ENCODE measurements at places on chromosomes 2 and 18. TPM values are rescaled to one million over a fixed set of nuclear protein-coding genes. Genes with fewer than 3 reads are reported as not detected.

DNA sequence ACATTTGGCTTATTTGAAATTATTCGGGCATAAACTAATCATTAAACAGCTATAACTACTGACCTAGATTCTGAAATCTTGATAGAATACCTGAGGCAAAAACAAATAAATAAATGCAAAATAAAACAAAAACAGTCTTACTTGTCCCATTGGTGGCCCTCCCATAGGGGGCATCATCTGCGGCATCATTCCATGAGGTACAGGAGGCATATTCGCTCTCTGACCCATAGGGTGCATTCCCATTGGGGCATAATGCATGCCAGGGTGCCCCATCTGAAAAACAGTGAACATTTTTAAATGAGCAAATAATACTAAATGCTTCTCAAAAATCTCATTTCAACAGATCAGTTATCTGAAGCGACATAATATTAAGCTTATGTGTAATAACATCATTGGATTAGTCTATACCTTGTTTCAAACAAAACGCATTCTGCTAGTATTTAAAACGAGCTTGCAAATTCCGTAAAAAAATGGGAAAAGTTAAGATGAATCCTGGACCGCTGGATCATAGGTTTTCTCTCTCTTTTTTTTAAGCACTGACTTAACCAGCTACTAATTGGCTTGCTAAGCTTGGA, 1.3 kb downstream of the PRPF40A start:
- no peak for DNase-seq

- DNase-seq = no peak
These were observed 687.3 kb upstream of the FANCL start for GRCh38 chr2:58928391-58928790.

DNA sequence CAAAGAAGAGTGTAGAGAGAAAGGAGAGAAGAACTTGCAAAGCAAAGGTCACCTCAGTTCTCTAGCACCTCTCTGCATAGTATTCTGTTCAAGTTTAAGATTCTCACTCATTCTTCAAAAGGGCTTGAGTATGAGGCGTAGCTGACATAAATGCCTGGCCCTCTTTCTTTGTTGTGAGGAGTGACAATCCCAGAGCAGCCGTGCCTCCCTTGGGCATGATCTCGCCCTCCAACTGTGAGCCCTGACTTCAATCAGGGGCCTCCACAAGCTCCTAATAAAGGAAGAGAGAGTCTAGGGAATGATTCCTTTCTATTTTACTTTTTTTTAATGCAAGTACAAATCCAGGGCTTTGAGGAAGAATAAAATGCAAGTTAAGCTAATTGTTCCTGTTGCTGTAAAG, 402.7 kb downstream of the LRP1B start:
- DNase-seq = no peak

DNA sequence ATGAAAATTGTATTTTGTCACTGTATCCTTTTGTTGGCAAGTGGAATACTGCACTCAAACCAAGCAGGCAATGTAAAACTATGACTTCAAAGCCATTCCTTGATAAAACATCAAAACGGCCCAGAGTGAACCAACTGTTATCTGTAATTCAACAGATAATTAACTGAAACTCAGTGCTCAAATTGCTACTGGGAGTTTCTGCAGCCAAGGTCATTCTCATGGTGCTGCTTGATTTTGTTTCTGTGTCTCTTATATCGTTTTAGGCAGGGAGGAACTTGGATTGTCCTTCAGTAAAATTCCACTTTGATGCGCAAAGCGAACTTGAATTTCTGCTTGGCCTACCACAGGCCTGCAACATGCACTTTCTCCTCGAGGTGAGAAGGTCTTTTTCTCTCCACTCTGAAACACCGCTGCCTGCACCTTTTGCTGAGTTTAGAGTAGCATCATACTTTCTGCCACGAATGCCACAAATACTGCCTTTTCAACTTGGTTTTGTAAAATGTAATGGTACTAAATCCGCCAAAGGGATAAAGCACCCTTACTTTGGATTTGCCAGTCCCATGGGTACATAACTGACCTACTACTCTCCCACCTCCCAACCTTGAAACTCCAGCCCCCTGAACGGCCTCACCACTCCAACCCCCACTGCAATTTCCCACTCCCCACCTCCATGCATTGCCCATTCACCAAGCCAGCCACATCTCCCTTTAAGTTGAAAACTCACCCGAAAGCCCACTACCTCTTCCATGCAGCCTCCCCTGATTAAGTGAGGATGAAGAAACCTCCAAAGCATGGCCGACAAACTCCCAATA, 204.7 kb downstream of the TGIF1 start:
- DNase-seq = no peak

GRCh38 chr2:38277245-38278116, 99.6 kb downstream of the ATL2 start:
- no peak for DNase-seq

- no peak for DNase-seq
These were observed 279.0 kb downstream of the CALCRL start for GRCh38 chr2:187168720-187169713.

DNA sequence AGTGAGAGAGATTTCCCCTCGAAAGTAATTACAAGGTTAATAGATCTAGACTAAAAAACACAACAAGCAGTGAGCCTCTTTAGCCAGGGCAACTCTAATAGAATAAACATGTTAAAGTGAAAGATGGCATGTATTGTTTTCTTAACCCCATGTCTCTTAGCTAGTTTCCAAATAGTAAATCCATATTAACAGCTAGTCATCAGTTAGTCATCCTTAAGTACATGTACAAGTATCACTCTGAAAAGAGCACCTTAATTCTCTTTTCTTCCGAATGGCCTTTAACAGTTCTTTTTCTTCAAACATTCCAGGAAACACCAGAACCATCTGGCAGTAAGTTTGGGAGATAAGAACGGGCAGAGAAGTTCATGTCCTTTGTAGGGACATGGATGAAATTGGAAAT, 1480.0 kb downstream of the LRP1B start:
- no peak for DNase-seq

Gene GNAL
- 1.1 TPM for total RNA-seq

DNA sequence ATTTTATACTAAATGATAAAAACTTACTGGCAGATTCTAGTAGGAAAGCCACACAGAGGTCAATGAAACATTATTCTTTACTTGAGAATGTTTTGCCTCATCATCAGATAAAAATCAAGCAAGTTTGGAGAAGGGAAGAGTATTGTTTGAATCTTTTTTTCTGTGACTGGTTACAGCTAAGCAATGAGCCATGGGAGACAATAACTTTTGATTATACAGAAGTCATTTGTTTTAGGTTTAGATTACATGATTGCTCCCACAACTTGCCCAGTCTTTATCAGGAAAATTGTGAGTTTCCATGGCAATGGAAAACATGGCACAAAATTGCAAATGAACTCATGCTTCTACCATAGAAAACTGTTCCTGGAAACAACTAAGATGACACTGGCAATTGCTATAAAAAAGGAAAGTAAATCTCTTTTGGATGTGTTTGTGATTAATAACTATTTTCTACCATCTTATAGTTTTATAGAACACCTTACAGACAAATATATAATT, 476.8 kb downstream of the MBD2 start:
- DNase-seq = no peak

Gene FAP
- 10.4 TPM for total RNA-seq

Gene CD8B2
- total RNA-seq = not detected

GRCh38 chr2:221204699-221205098, 367.4 kb downstream of the EPHA4 start:
- no peak for DNase-seq

GRCh38 chr2:235371018-235371417, 122.8 kb upstream of the AGAP1 start:
- no peak for DNase-seq

DNA sequence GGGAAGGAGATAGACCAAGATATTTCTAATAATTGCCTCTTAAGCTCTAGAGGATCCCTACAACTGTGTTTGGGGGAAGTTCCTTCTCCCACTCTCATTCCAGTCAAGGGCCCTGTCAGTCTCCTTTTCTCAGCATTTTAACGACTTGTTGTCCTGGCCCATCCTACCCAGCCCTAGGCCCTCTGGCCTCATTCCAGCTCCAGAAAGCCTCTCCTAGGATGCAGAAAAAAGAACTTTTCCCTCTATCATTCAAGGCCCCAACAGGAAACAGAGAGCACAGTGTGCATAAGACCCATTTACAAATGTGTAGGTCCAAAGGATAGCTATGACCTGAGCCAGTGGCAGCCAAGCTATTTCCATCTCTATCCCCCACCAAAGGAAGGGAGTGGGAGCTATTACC, 14.0 kb downstream of the PKDCC start:
- no peak for DNase-seq
